ENCODE measurements at places on chromosomes 6 and 20.

DNA sequence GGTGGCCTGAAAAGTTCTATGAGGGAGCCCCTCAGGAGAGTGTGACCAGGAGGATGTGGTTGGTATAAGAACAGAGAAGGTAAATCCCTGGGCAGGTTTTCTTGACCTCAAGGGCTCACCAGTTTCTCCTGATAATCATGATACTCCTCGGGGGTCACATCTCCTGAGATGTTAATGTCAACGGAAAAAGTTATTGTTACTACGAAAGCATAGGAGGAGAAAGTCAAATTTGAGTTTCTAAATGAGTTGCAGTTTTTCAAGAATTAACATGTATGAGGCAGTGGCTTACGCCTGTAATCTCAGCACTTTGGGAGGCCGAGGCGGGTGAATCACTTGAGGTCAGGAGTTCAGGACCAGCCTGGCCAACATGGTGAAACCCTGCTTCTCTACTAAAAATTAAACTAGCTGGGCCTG lies 23.4 kb downstream of the MGME1 start:
- DNase-seq, result no peak

DNA sequence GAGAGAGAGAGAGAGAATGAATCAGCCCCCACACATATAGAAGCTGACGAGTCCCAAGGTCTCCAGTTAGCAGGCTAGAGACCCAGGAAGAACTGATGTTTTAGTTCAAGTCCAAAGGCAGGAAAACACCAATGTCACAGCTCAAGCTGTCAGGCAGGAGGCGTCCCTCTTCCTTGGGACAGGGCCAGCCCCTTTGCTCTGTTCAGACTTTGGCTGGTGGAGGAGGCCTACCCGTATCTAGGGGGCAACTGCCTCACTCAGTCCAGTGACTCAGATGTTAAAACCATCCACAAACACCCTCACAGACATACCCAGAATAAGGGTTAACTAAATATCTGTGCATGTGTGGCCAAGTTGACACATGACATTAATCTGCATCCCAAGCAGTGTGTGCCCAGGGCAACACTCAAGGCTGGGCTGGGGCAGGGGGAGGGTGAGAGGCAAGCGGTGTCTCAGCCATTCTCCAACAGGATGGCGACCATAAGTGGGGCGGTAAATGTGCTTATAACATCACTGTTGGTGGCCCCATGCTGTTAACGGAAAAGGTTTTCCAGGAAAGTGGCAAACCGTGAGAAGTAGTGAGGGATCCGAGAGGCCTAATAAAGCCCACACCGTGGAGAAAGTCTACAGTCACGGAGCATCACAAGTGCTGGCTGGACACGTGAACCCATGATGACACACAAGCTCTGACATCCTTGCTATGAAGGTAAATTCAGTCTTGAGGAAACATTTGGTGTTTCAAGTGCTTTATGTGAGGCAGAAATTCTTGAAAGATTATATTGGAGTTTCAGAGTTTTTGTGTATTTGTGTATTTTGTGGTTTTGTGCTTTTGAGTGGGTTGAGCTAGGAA lies 28.1 kb downstream of the RAMACL start:
- DNase-seq, result no peak

DNA sequence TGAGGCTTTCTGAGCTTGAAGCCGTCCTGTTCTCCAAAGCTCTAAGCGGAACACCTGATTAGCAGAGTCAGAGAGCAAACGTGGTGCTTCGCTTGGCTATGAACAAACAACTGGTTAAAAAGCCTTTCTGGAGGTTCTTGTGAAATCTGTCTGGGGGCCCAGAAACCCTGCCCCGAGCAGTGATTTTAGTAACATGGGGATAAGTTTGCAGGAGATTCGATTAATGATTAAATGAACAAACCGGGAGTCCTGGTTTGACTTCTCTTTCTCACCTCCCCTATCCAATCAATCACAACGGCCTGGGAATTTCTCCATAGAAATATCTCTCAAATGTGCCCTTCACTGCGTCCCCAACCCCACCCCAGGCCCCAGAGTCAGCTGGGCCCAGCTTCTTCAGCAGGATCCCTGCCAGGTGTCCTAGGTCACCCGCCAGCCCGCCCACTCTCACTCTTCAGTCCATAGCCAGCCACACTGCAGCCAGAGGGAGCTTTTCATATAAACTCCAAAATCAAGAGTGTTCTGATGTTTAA lies 43.6 kb downstream of the ZDHHC14 start:
- DNase-seq, result no peak

GRCh38 chr6:43869079-43869710 lies 99.2 kb downstream of the VEGFA start:
- DNase-seq, result no peak

GRCh38 chr6:104591573-104592334 lies 268.0 kb downstream of the HACE1 start:
- no peak for DNase-seq

- DNase-seq, result no peak
Observed at GRCh38 chr20:57474205-57474604, 50.7 kb downstream of the CTCFL start.

- DNase-seq, result no peak
Observed at GRCh38 chr6:29925727-29926412, 16.5 kb upstream of the HLA-A start.

GRCh38 chr6:109477184-109477583 lies 5.8 kb downstream of the ZBTB24 start:
- no peak for DNase-seq

- no peak for DNase-seq
Observed at GRCh38 chr6:39056681-39057080, 8.1 kb downstream of the GLP1R start.

- DNase-seq, result no peak
Observed at GRCh38 chr6:124924333-124924759, 37.9 kb upstream of the RNF217 start.

DNA sequence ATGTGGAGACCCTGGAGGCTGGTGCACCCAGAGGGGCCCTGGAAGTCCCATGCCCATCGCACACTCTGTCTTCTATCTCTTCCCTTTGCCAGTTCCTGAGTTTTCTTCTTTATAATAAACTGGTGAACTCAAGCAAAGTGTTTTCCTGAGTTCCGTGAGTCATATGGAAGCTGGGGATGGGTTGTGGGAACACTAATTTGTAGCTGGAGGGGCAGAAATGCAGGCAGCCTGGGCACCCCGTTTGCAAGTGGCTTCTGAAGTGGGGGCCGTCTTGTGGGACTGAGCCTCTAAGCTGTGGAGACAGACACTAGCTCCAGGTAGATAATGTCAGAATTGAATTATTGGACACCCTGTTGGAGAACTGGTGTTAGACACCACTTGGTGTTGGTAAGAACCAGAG lies 3.2 kb upstream of the PPP1R3G start:
- no peak for DNase-seq

GRCh38 chr6:136225496-136225895 lies 24.6 kb downstream of the MTFR2 start:
- no peak for DNase-seq

All from CD8-positive, alpha-beta memory T cell (primary cell).